ENCODE measurements at places on chromosomes 7 and 10. TPM values are rescaled to one million over a fixed set of nuclear protein-coding genes. Genes with fewer than 3 reads are reported as not detected.

DNA sequence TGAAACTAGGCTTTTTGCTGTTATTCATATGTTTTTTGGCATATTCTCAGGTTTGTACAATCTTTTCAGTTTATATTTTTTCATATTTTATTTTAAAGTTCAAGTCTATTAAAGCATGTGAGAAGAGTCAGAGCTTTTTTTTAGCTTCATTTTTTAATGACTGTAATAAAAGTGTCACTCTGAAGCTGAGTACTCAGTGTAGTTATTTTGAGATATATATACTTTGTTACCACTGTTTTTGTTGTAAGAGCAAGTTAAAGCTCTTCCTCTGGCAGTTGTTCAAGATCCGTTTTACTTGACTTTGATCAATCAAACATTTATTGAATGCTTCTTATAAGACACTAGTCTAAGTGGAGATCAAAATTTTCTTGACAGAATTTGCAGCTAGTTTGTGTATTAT, 37.5 kb downstream of the CASD1 start:
- no peak for DNase-seq

- DNase-seq, result no peak
Measured at GRCh38 chr7:77899516-77899915, 100.9 kb downstream of the PHTF2 start.

GRCh38 chr7:157413881-157414701, 77.3 kb downstream of the DNAJB6 start:
- DNase-seq, result no peak

DNA sequence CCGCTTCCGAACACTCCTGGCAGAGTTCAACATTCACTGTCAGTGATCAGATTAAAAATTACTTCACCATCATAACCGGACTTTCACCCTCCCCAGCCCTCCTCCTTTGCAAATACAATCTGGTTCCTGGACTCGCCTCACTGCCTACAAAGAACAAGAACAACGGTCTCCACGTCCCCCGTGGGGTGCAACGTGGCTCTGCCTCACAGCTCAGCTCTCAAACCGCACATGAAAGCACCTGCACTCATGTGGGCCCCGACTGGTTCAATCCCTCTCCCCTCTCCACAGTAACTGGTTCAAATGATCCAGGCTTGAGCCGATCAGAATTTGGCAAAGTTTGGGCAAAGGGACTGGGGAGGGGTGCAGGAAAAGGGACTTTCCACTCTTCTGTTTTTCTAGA, 21.0 kb downstream of the ASB13 start:
- peak; percentile 58 for DNase-seq

DNA sequence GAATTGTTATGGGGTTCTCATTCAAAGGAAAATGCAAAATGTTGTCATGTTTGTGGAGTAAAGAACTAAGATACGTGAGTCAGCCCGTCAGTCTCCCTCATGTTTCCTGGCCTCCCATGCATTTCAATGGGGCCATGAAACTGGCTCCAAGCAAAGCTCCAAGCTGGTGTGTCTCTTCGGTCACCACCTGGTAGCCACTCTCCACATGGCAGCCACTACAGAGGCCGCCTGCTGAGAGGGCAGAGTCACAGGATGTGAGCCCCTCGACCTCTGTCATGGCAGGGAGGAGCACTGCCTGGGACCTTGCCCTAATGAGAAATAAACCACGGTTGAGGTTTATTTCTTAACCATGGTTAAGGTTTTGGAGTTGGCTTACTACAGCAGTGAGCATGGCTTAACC, 62.6 kb downstream of the AOC1 start:
- no peak for DNase-seq

PALS2 gene
- 37.6 TPM for polyA plus RNA-seq

PODXL gene
- polyA plus RNA-seq, result 84.1 TPM

ZNF3 gene
- 28.3 TPM for polyA plus RNA-seq

CACNA2D1 gene
- polyA plus RNA-seq, result 3.1 TPM

All from hepatocyte (in vitro differentiated cells).